ENCODE measurements at places on chromosomes 16 and 17. TPM values are rescaled to one million over a fixed set of nuclear protein-coding genes. Genes with fewer than 3 reads are reported as not detected.

DNA sequence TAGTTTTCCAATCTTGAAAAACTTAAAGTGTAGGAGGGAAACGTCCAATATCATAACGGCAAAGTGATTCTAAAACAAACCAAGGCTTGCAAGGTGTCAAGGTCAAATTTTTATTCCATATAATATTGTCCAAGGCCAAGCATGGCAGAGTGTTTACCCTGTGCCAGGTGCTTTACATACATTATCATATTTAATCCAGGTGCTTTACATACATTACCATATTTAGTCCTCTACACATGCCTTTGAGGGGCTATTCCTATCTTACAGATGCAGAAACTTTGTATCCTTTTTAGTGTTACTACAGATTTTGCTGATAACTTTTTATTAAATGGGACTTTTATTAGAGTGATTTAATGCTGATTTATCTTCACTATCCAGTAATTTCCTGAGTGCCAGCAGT is 23.9 kb downstream of the MAF start:
- DNase-seq, result no peak
- H3K27ac ChIP-seq, result no peak overlapping the region
- no peaks in the 10 kb centered on the region for H3K4me1 ChIP-seq
- no peak overlapping the region for H3K4me3 ChIP-seq

DNA sequence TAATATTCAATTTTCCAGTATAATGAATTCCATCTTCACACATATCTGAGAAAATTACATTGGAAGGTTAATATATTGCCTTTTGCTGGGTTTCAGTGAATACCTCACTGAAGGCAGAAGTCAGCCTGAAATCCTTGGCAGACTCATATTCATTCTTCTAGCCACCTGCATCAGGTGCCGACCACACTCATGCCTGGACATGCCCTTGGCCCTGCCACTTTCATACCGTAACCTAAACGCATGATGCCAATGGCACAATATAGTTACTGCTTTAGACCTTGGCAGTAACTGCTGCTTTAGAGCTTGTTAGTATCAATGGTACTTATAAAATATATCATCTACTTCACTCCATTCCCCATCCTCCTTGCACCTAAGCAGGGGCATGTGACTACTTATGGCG is 817.6 kb upstream of the CDH8 start:
- H3K4me3 ChIP-seq, result no peak overlapping the region
- H3K4me1 ChIP-seq, result no peaks in the 10 kb centered on the region
- DNase-seq, result no peak
- no peak overlapping the region for H3K27ac ChIP-seq

DNA sequence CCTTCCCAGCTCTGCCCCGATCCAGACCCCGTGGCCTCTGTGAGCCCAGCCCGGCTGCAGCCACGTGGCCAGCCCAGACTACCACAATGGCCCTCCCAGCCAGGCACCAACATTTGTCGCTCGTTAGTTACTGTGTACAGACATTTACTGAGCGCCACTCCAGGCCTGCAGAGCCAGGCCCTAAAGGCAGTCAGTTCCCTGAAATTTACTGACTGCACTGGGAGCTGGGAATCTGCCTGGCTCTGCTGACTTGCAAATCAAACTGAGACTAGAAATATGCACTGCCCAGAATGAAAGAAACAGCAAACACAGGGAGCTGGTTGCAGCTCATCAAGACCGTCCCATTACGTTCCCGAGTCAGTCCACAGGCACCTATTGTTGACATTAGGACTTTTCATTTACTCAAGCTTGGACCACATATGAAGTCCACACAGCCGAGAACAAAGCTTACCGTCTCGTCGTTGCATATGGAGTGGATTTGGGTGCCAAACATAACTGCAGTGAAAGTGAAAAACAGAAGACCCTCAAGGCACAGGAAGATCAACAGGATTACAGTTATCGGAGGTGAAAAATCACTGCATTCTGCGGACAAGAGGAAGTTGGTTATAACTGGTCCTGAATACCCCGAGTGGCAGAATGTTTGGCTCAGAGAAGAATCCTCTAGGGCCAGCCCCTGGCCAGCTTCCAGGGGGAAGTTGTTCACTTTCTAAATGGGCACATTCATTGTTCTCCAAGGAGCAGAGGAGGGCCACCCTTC is 34.5 kb downstream of the ZDHHC7 start:
- DNase-seq, result no peak
- peaks cover 39% of the 10 kb centered on the region for H3K36me3 ChIP-seq
- no peaks in the 10 kb centered on the region for H3K4me1 ChIP-seq
- no peak overlapping the region for H3K4me3 ChIP-seq
- no peaks in the 10 kb centered on the region for H3K27me3 ChIP-seq

- H3K27me3 ChIP-seq, result no peaks in the 10 kb centered on the region
- DNase-seq, result no peak
- H3K27ac ChIP-seq, result no peak overlapping the region
- H3K36me3 ChIP-seq, result no peaks in the 10 kb centered on the region
- H3K4me1 ChIP-seq, result no peaks in the 10 kb centered on the region
- H3K4me3 ChIP-seq, result no peak overlapping the region
Measured at GRCh38 chr17:50653738-50654137, 19.1 kb downstream of the ABCC3 start.

Gene CUEDC1
- 0.73 TPM for total RNA-seq

Gene GPR142
- not detected for total RNA-seq

Gene USP32
- total RNA-seq, result 23.1 TPM
